ENCODE measurements at places on chromosomes 2 and 18.

GRCh38 chr2:20207051-20207450 lies 17.9 kb downstream of the SDC1 start:
- no peak for DNase-seq

DNA sequence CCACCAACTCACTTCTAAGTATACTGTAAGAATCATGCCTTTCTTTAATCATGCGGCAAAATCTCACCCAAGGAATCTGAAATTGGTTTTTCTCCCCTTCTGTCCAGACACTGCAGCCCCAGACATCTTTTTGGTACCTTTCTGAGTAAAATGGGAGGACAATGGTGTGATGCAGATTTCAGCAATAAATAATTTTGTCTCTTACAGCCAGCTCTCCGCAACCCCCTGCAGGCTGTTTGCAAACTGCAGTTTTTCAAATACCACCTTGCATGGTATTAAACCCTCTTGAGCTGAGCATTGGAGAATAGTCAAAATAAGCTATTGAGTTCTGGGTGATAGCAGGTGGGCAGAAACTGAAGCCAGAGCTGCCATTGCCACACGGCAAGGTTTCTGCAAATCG lies 32.2 kb downstream of the GPR39 start:
- DNase-seq, result no peak

DNA sequence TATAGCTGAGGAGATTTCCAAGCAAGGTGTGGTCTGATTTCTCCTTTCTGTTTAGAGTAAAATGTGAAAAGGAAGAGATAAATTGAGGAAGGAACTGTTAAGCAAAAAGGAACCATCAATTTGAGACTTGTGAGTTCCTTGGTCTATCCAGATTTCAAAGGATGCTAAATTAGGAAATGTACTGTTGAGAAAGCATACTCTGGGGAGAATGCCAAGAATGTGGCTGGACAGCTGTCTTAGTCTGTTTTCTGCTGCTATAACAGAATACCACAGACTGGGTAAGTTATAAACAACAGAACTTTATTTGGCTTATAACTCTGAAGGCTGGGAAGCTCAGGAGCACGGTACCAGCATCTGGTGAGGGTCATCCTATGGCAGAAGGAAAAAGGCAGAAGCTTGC lies 1097.2 kb downstream of the TDRD15 start:
- DNase-seq, result no peak

- no peak for DNase-seq
Measured at GRCh38 chr18:48597671-48598070, 58.8 kb downstream of the CTIF start.

GRCh38 chr2:182784777-182785176 lies 68.7 kb downstream of the DNAJC10 start:
- DNase-seq, result no peak

DNA sequence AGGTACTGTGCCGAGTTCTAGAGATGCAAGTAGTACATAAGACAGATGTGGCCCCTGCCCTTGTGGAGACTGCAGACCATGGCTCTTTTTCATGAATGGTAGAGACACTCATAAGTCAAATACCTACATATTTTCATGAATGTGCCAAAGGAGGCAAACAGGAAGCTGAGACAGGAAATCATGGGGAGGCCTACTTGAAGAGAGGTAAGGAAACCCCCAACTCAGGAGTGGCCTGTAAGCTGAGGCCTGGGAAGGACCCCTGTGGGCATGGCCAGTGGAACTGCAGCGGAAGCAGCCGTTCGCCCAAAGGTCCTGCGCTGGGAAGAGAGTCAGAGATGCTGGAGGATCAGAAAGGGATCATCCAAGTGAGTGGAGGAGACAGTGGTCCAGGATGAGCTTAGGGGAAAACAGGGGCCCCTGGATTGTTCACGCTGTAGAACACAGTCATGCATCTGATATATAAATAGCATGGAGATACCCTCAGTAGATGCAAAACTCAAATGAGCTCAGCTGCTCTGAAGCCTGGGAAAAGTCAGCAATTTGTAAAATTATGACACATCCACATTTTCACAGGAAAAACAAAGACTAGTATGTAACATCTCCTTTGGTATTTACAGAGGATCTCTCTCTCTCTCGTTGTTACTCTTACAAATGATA lies 228.9 kb downstream of the NEDD4L start:
- DNase-seq, result no peak

DNA sequence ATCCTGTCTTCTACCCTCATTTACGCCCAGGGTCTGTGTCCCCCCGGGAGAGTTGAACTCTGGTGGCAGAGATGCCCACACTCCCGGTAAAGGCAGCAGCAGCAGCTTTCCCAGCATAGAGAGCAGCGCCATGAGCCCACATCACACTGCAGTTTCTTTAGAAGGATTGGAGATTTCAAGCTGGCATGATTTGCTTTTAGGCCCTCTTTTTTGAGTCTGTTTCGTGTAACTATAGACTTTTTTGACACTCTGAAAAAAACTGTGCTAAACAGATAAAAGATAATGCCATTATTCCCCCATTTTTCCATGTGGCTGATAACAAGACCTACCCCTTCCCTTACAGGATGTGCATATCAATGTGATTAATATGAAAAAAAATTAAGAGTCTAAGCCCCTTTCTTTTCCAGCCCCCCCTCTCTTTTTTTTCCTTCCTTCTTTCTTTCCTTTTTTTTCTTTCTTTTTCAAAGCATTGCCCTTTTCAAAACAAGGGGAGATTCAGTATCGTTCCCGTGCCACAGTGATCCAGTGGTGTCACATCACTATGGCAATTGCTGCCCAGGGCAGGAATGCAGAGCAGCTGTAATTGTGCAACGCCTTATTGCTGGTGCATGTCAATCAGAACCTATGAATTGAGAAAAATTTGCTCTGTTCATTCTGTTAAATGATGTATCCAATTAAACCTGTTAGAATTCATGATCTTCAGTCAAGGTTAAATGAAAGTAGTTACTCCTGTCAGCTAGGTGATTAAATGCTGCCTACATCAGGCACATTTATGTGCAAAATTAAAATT lies 104.5 kb downstream of the CDCA7 start:
- no peak for DNase-seq

DNA sequence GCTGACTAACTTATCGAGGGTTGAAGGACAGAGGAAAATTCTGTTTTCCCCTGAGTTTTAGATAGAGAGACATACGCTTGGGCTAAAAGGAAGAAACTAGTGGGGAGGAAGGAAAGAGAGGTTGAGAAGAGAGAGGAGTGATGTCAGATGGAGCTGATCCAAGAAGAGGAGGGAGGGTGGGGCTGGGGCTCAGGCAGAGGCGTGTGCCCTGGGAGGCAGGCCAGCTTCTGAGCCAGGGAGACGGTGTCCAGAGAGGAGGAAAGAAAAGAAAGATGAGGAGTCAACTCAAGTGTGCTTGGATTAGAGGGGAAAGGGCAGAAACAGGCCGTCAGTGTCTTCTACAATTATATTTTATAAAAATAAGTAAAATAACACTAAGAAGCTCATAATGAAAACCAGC lies 56.2 kb downstream of the EMILIN2 start:
- DNase-seq, result no peak

- no peak for DNase-seq
Measured at GRCh38 chr2:204673877-204674276, 128.6 kb downstream of the PARD3B start.

DNA sequence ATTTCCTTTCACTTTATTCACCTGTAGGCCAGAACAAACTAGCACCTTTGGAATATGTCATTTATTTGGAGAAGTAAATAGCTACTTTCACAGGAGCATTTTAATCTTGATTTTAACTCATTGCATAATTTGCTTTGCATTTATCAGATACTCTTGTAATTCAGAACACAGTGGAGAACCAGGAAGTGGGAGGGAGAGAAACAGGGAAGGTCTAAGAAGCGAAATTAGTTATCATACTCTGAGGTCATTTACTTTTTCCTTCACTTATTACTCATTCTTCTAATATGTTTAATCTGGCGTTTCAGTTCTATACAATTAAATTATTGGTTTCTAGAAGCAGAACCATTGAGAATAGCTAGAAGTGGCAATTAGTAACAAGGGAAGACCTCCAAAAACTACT lies 20.7 kb downstream of the RBM44 start:
- no peak for DNase-seq

DNA sequence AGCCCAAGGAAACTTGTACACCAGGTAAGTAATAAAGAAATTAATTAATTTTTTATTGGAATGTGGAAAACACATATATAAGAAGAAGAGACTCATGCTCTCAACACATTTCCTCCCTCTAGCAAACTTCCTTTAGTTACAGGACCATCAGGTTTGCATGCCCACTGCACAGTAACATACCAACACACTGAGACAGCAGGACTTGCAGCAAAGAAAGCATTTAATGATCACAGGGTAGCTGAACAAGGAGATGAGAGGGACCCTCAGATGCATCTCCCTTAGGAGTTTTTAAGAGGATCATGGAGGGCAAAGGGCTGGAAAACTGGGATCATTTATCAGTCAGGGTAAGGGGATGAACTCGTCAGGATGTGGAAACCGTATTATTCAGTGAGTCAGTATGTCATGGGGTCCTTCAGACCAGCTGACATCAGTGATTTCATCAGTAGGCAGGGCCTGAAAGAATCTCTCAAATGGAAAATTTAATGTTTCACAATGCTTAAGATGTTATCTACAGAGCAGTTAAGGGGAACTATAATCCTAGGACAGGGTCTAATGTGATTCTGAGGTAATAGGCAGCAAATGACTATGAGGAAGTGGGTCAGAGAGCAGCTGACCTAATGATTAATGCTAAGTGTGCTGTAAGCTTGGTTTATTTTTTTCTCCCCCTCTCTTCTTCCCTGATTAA lies 193.8 kb upstream of the RND3 start:
- no peak for DNase-seq

GRCh38 chr2:231012463-231012862 lies 16.5 kb downstream of the SPATA3 start:
- no peak for DNase-seq

DNA sequence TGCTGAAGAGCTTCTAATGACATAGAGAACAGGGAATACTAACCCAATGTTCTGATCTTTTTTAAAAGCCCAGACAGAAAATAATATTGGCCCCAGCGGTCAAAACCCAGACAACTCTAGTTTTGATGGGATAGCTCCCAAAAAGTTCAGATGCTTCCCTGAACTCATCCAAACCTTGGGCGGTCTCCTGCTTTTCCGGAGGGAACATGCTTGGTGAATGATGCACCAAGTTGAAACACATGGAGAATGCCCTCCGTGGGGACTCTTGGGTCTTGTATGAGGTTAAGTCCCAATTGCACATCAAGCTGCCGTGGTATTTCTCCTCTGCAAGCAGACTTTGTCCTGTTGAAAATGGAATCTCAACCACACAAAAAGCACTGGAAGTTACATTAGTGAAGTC lies 120.7 kb upstream of the CTAGE1 start:
- no peak for DNase-seq

DNA sequence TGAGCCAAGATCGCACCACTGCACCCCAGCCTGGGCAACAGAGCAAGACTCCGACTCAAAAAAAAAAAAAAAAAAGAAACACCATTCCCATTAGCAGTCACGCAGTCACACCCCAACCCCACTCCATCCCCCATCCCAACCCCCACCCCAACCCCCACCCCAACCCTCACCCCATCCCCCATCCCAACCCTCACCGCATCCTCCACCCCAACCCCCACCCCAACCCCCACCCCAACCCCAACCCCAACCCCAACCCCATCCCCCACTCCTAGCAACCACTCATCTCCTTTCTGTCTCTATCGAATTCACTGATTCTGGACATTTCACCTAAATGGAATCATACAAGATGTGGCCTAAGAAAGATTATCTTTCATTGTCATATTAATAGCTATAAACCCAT lies 25.9 kb upstream of the ATP9B start:
- no peak for DNase-seq

DNA sequence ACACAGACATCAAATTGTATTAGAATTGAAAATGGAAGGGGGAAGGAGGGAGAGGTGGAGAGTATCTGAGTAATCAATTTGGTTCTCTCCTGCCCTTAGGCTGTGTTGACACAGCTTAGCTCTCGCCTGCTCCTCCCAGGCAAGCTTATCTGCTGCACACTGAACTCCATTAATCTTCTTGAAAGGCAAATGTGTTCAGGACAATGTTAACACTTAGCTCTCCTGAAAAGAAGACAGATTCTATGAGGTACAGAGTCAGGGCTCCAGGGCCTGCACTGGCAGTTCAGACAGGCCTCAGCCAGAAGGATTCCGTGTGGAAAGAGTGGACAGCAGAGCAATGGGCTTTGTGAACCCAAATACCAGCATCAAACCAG lies 430.0 kb upstream of the TNP1 start:
- DNase-seq, result no peak

GRCh38 chr2:46002507-46002883 lies 294.7 kb upstream of the EPAS1 start:
- DNase-seq, result no peak

GRCh38 chr18:63648241-63648640 lies 4.2 kb upstream of the SERPINB4 start:
- DNase-seq, result no peak

DNA sequence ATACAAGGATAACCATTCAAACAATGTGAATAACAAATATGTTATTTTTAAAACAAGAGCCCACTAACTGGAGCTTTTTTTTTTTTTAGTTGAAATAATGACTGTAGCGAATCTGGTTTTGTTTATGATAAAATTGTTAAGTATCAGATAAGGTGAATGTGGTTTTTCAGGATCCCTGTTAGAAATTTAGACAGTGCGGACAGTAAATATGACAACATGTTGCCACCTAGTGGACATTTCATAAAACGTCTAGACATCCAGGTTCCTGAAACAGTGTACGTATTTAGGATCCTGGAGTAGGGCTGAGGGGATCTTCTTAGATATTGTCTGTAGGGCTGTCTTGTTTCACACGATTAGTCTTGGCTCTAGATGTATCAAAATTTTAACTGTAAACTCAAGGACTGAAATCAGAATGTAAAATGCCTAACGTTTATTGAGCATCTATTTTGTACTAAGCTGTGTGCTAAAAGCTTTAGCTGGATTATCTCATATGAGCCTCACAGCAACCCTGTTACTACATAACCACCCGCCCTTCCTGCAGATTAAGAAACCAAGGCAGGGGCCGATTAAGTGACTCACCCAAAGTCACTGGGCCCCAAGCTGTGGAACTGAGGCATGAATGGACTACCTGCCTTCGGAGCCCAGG lies 23.9 kb upstream of the CCDC68 start:
- no peak for DNase-seq

DNA sequence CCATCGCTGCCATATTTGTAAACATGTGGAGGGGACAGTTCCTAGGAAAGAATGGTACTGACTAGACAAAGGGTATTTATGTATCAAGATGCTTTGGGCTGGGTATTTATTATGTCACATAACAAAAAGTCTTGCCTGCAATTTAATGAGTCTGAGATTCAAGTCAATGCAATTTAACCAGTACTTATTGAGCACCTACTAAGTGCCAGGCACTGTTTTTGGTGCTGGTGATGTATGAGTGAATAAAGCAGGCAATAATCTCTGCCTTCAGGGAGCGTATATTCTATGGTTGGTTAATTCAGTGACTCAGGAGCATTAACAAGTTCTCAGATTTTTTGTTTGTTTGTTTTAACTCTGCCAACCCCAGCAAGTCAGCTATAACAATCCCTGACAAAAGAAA lies 24.6 kb upstream of the ACVR1 start:
- DNase-seq, result no peak

GRCh38 chr2:203437511-203437910 lies 97.6 kb downstream of the RAPH1 start:
- DNase-seq, result no peak

Data from 8988T (cell line).